ENCODE measurements at places on chromosomes 13 and 19. TPM values are rescaled to one million over a fixed set of nuclear protein-coding genes. Genes with fewer than 3 reads are reported as not detected.

DNA sequence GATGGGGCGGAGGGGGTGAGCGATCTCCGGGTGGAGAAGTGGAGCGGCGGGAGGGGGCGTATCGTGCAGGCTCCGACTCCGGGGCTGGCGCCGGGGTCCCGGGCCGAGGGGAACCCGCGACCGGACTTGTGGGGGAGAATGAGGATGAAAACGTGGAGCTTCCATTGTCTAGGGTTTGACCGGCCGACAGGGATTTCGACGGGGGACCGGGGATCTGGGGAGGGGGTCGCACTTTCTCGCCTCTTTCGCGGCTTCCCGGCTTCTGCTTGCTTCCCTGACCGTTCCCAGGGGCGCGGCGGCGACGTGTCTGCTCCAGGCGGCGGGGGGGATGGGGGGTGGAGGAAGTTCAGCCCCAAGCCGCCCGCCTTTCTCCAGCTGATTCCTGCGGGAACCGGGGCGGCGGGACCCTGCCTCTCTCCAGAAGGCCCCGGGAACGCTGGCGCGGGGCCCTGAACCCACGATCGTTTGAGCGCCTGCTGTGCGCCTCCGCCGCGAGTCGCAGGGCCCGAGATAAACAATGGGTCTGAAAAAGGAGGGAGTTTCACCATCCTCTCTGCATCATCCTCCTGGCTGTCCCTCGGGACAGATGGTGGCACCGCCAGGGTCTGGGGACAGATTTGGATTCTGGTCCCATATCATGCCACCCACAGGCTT, 790 bp downstream of the TPM4 start:
- peak; percentile 84 for DNase-seq

DNA sequence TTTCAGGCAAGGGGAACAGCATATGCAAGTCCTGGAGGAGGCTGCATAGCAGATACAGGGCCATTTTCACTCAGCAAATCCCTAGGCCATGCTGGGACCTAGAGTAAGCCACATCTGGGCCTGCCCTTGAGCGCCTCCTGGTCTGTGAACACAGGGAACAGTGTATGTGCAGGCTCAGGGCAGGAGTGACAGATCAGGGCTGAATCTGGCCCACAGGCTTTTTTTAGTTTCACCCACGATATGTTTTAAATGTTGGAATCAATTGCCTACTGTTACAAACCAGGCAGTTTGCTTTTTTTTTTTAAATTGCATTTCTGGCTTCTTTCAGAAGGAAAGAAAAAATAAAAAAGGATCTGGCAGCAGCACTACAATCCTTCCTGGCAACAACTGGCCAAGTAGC, 1.5 kb upstream of the TMEM145 start:
- DNase-seq: no peak

GRCh38 chr19:44865196-44865767, 19.2 kb downstream of the NECTIN2 start:
- DNase-seq: no peak

NOP53 gene
- 136 TPM for total RNA-seq

DNA sequence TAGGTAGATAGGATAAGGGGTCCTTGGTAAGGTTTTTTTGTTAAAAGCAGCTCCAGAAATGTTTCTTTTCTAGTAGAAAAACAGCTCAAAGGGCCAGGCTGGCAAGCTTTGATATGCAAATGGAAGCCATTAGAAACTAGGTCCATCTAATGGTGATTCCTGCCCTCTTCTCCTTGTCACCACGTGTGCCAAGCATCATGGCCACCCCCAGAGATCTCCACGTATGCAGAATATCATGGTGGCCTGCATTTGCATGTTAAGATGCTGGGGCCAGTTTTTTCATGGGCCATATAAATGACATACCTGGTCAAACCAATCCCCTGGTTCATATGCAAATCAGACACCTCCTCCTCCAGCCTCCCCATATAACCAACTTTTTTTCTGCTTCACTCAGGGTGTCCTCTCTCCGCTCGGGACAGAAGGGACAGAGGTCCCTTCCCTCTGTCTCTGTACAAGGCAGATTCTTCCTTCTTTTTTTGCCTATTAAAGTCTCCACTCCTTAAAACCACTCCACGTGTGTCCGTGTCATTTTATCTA, 1335.9 kb downstream of the UQCRFS1 start:
- no peak for DNase-seq

GRCh38 chr19:16022251-16022650, 54.0 kb upstream of the TPM4 start:
- DNase-seq: peak; percentile 67

DNA sequence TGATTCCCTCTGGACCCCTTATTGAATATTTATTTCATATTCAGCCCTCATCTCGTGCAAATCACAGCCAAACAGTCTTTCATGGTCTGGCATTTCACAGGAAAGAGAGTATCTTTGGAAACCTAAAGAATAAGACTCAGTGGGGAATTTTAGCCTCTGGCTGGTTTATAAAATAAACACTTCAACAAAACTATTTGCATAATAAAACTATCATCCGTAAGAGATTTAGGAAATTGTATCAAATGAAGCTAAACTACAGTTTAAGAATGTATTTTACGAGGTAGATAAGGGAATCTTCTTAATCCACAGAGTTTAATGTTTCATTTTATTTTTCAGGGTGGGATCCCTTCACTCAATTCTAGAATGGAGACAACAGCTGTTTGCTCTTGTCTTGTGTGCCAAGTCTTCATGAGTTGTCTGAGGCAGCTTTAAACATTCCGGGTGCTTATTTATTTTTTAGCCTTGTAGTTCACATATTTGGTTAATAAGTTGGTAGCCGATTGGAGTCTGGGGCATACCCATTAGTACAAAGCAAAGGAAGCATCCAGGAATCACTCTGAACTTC, 634.4 kb upstream of the KLF12 start:
- no peak for DNase-seq

GRCh38 chr13:103078158-103078557, 11.9 kb upstream of the SLC10A2 start:
- no peak for DNase-seq

DNA sequence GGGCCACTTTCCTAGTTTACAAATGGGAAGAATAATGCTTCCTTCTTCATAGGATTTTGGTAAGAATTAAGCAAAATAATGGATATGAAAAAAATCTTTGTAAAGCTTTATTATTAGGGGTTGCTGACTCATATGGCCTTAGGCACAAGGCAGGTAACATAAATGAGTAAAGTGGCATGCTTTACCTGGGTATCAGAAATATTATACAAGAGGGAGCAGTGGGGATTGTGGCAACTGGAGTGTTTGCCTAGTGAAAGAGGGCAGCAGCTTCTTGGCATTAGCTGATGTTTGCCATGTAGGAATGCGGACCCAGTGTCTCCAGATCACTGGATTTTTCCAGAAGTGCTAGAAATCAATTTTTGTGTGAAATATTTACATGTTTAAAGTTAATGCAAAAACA, 19.5 kb downstream of the WDFY2 start:
- DNase-seq: no peak

ZNF536 gene
- total RNA-seq: 11.9 TPM

DNA sequence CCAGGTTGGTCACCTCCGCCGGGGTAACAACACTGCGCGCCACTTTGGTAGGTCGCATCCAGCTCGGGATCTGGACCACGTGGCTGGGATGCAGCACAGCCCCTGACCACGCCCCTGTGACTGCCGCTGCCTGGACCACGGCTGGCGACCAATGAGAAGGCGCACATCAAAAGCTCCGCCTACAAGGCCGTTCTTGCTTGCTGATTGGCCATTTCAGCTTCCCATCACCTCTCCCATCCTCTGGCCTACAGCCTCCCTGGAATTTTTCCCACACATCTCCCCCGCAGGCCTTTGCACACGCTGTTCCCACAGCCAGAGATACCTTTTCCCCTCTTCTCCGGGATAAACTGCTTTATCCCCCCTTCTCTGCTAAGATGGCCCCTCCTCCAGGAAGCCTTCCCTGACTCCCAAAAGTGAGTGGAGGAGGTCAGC, 12.5 kb upstream of the MAP1S start:
- DNase-seq: no peak

PSG2 gene
- total RNA-seq: not detected

- no peak for DNase-seq
These were observed 1487.7 kb downstream of the EFNB2 start for GRCh38 chr13:105047676-105048295.

GRCh38 chr13:100473087-100473486, 115.5 kb downstream of the GGACT start:
- DNase-seq: no peak

DNA sequence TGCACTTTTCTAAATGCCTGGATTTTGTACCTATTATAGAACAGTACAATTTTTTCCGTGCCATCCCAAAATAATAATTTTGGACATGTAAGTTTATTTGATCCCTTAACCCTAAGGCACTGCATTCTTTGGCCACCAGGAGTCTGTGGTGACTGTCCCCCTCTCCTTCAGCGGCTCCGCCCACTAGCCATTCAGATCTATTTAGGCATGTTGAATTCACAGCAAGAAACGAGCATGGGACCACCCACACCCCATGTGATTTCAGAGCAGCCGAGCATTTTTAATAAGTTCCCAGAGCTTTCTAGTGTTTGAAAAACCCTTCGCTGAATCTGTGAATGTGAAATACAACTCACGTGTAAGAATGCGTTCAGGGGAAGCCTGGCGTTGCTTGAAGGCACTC, 567.5 kb downstream of the MYO16 start:
- no peak for DNase-seq

DNA sequence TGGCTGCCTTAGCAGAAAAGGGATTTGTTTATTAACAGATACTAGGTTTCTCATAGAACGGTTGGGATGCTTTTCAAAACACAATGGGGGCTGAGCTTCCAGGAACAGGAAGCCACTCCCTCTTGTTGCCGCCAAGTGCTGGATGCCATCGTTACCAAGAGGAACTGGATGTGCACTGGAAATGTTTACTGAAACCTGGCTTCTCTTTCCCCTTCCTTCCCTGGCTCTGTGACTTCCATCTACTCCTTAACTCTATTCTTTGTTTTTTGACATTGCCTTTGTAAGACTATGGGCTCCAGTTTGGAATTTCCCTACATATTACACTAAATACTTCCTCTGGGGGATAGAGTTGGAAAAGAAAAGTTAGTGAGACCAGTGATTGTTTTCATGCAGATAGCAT, 11.7 kb upstream of the KL start:
- no peak for DNase-seq

- no peak for DNase-seq
These were observed 3.2 kb upstream of the TARM1 start for GRCh38 chr19:54084410-54084809.

SLC17A7 gene
- total RNA-seq: 1.6 TPM

GRCh38 chr13:72953391-72953965, 105.3 kb upstream of the KLF5 start:
- DNase-seq: no peak

- no peak for DNase-seq
These were observed 149.1 kb downstream of the COG6 start for GRCh38 chr13:39804332-39805210.

DGKH gene
- 13.5 TPM for total RNA-seq

DNA sequence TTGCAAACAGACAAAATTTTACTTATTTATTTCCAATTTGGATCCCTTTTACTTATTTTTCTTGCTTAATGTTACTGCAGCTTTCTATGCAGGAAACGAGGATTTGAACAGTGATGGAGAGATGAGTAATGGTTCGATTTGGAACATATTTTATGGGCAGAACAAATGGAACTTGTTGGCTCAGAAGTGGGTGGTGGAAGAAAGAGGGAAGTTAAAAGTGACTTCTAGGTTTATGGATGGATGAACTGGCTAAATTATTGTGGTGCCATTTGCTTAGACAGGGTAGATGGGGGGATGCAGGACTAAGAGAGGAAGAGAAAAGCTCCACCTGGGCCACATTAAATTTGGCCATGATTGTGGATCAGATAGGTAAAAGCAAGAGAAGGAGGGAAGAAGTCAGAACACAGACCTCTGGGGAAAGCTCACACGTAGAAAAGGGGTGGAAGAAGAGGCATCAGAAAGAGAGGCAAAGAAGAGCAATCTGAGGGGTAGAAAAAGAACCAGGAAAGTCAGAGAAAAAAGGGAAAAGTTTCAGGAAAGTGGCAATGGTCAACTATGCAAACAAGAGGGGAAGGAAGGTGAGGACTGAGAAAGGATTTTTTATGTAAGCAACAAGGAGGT, 768 bp upstream of the CYSLTR2 start:
- no peak for DNase-seq
